Naive thymus-derived CD4-positive, alpha-beta T cell (primary cell): ENCODE measurements at places on chromosomes 6 and 20.

GRCh38 chr20:13299401-13299800 is 78.3 kb downstream of the ISM1 start:
- DNase-seq: no peak

DNA sequence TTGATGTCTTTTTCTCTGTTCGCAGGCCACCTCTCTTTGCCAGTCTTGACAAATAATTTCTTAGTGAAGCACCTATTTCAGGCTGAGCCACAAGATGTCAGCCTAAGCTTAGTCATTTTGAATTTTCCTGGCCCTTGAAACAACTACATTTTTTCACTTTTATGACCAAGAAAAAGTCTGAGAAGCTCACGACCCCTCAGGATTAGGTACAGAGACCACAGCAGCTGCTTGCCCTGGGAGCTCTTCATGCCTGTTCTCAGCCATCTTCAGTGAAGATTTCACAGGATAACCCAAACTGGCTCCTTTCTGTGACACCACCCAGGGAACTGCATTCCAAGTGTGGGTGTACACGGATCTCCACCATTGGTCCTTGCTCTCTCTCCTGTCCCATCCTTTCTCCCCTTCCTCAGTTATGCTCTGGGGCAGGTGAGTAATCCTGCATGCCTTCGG is 38.4 kb upstream of the SPTLC3 start:
- no peak for DNase-seq

- no peak for DNase-seq
Measured at GRCh38 chr20:56463428-56463827, 5.0 kb upstream of the RTF2 start.

DNA sequence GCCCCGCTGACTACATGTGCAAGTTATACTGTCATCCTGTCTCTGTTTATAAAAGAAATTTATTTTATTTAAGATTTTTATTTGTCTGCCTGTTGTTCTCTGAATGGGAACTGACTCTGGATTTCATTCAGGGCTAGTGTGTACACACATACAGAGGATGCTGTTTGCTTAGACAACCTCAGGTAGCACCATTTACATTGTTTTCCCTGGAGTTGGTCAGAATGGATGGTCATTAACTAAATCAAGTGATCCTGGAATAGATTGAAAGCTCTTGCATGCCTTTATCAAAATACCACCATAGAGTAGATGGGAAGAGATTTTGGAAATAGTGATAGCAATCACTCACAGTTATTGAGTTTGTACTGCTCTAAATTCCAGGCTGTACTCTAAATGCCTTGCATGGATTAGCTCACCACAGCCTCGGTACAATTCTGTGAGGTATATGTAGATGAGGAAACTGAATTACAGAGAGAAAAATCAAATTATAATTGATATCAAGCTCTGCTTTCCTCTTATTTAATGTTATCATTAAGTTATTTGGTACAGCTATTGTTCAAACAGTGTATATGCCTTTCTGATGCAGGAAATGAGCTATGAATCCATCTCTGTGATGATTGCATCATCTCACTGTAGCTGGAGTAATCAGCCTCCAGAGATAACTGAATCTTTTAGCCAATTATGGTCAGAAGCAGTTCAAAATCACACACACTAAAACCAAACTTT is 51.9 kb downstream of the RNF217 start:
- no peak for DNase-seq

- DNase-seq: no peak
Measured at GRCh38 chr6:105995391-105995865, 90.7 kb upstream of the PRDM1 start.

DNA sequence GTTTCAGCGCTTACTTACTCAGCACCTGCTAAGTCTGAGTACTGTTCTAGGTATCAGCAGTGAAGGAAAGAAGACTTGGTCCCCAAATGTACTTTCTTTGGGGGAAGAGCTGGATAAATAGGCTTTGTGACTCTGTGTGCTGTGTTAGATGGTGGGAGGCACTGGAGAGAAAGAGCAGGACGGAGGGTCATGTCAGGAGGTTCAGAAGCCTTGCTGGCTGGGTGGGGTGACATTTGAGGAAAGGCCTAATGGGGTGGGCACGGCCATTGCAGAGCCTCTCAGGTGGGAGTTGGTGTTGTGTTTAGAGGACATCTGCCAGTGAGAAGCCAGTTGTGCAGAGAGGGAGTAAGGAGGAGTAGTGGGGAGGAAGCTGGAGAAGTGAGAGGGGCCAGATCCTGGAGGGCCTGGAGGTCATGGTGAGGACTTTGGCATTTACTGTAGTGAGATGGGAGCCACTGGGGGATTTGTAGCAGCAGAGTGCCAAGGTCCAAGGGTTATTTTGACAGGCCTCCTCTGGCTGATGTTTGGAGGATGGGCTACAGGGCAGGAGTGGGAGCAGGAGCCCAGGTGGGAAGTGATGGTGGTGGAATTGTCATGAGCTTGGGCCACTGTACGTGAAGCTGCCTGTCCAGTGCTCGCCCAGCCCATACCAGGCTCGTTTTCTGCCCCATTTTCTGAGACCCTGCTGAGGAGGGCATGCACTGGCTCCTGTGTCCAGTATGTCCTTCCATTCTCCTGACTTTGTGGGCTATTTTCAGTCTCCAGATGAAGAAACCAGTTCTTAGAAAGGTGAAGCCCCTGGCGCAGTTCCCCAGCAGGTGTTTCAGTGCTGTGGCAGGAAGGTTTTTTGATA is 886 bp downstream of the SDCBP2 start:
- peak; percentile 20 for DNase-seq

DNA sequence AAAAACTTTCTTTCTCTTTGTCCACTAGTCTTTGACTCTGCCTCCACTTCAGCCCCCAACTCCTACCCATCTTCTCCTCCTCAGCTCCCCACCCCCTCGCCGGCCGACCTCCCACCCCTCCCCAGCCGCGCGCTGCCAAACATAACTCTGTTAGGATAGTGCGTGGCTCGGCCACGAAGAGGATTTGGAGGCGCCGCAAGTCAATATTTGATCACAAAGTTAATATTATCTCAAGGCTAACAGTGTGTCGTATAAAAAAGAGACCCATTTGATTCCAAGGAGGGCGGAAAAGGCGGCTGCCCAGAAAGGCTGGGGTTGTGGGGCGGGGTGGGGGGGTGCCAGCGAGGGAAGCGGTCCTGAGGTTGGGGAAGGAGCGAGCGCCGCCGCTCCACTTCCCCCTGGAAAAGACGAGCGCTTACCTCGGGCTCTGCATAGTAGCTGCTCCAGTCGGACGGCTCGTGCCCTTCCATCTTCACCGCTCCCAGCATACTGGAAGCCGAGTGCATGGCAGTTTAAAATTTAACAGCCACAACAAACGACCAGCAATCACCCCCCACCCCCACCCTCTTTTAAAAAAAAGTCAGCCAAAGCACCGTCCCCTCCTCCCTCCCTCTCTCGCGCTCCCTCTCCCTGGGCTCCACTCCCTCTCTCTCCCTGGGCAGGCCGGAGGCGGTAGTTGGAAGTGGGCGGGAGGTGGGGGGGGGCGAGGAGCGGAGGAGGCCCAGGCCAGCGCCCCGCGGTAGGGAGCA is 425 bp downstream of the FOXA2 start:
- DNase-seq: no peak

DNA sequence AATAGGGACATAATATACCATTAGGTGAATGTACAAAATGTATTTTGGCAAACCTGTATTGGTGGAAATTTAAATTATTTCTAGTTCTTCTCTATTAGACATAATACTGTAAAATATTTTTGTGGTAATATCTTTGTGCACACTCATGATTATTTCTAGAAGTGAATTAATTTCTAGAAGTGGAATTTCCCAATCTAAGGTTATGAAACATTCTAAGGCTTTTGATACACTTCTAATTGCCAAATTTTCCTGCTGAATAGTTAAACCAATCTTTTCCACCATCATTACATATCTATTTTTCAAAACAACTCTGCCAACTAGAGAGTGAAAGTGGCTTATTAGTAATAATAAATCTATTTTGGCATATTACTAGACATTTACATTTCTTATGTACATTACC is 1.8 kb upstream of the CCND3 start:
- no peak for DNase-seq

DNA sequence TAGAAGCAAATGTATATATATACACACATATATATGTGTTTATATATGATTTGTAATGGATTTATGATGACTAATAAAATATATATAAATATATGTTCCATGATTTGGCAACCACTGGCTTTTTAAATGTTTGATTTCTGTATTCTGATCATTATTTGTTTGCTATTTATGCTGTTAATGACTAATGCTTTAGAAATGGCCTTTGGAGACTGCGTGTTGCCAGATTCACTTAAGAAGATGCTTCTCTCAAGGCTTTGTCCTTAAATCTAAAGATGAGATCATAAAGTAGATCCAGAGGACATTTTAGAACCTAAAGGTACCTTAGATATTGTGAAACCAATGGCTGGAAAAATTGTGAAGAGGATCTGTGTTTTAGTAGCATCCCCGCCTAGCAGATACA is 116.0 kb upstream of the SUPT3H start:
- DNase-seq: no peak

GRCh38 chr20:58017231-58017969 is 211.1 kb downstream of the ANKRD60 start:
- DNase-seq: no peak
